ENCODE measurements at places on chromosomes 2 and 18.
A peak's percentile ranks its signal among the peaks of the same experiment; 100 is the strongest.

- no peak for DNase-seq
Observed at GRCh38 chr18:53056064-53056463, 716.1 kb downstream of the DCC start.

DNA sequence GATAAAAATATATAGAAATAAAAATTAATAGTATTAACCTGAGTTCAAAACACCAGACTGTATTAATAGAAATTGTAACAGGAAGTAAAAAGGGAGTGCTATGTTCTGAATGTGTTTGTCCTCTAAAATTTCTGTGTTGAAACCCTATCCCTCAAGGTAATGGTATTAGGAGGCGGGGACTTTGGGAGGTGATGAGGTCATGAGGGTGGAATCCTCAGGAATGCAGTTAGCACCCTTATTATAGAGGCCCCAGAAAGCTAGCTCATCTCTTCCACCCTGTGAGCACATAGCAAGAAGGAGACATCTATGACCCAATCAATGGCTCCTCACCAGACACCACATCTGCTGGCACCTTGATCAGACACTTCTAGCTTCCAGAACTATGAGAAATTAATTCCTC is 124.5 kb downstream of the CMPK2 start:
- DNase-seq: no peak

- DNase-seq: no peak
Observed at GRCh38 chr18:48827291-48828193, 123.2 kb downstream of the SMAD7 start.

DNA sequence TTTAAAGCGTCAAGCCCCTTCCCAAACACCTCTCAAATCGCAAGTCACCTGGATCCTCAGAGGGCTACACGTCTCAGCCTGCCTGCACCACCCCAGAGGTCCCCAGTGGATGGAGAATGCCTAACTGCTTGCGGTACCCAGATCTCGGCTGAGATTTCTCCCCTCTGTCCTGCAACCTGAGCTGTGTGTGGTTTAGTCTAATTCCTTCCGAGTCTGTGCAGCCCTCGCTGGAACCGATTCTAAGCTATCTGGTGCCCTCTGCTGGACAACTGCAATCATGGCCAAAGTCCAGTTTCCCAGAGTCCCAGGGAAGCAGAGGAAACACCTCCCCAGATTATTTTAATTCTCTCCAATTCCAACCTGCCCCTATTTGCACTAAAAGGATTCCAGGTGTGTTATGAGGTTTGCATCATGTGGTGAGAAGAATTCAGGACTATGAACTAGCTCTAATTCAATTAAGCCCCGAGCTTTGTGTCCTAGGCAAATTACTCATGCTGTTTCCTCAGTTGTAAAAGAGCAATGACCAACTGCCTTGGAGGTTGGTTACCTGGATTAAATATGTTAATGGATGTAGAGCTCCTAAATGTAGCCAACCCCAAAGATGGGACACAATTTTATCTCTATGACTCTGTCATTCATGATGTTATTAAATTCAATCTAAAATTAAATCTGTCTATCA is 276.1 kb upstream of the NCKAP5 start:
- DNase-seq: peak; percentile 57

DNA sequence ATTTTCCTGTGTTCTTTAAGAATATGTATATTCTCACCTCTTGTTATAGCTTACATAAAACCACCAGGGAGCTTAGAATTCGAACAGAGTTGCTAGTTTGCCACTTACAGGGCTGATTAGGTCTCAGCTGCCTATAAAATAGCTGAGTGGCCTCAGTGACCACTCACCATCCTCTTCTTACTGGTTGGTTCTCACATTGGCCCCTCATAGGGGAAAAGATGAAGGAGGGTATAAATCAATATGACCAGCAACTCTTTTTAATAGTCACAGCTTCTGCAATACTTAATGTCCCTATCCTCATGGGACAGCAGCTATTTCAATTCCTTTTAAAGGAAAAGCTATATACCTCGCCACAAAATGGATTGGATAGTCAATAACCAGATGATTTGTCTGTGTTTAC is 199.4 kb upstream of the CDH20 start:
- DNase-seq: no peak

DNA sequence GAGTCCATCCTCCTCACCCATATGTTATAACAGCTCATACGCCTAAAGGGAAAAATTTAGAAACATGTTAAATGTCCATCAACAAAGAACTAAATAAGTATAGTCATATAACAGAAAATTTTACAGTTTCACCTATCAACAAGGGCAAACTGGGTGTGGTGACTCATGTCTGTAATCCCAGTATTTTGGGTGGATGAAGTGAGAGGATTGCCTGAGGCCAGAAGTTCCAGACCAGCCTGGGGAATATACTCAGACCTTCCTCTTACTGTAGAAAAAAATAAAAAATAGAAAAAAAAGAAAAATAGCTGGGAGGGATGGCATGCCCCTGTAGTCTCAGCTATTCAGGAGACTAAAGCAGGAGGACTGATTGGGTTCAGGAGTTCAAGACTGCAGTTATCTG is 48.3 kb upstream of the GULP1 start:
- no peak for DNase-seq

GRCh38 chr2:143808166-143808565 is 678.9 kb downstream of the ARHGAP15 start:
- DNase-seq: no peak

DNA sequence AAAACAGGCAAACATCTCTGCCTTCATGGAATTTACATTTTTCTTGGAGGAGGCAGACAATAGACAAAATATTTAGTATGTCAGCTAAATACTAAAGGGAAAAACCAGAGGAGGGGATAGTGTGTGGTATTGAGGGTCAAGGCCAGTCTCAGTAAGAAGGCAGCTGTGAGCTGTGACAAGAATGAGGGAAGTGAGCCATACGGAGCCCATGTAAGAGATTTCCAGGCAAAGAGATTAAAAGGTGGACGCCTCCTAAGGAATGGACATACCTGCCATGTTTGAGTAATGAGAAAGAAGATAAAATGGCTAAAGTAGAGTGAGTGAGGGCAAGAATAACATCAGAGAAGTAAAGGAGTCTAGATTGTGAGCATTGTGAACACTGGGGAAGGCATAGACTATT is 2.2 kb upstream of the SCN2A start:
- no peak for DNase-seq

DNA sequence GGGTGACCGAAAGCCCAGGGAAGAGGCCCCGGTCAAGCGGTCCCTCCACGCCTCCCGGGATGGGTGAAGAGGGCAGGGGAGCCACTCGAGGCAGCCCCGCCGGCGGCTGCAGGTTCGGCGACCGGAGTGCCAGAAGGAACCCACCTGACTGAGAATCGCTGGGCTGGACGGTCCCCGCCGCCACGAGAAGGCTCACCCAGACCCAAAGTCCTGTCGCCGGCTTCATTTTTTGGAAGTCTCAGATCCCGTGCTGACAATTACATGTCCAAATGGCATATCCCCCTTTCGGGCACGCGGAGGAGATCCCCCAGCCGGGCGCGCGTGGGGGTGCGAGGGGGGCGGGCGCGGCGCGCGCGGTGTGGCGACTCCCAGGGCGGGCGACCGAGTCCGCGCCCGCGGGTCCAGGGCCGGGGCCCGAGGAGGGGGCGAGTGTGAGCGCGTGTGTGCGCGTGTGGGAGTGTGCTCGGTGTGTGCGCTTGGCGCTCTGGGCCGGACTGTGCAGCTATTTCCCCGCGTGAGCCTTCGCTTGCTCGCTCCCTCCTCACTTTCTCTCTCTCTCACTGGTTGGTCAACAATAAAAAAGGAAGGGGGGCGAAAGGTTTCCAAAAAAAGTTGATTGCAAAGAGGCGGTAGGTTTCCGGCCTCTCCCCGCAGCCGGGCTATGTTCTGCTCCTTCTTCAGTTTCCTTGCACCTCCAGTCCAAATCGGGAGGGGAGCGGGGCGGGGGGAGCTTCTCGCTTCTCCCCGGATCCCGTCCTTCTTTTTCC is at the start of gene ERBB4:
ERBB4 (minus strand) TSS at position 498 of the 767 bp plus-strand sequence; CDS start at position 226, 272 bp downstream.
- DNase-seq: no peak
